ENCODE measurements at places on chromosomes 6 and 20.

GRCh38 chr6:160853946-160854345 lies 137.6 kb upstream of the MAP3K4 start:
- DNase-seq, result no peak

- no peak for DNase-seq
Observed at GRCh38 chr6:45310118-45310788, 17.9 kb upstream of the RUNX2 start.

DNA sequence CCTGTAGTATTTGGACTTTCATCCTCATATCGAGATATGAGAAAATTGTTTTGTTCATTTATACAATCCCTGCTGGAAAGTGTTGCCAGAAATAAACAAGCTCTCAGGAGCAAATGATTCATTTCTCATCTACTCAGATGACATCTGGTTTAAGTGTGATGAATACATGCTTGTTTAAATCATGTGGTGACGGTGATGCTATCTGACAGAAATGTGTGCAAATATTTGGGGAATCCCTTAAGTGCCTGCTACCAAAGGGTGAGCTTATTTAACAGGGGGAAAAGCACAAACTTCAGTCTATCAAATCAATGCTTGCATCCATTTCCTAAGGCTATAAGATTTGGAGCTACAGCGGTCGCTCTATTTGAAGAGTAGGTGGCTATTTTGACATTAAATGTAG lies 368.3 kb upstream of the SASH1 start:
- DNase-seq, result no peak

- DNase-seq, result no peak
Observed at GRCh38 chr20:55175081-55175480, 699.7 kb downstream of the DOK5 start.

DNA sequence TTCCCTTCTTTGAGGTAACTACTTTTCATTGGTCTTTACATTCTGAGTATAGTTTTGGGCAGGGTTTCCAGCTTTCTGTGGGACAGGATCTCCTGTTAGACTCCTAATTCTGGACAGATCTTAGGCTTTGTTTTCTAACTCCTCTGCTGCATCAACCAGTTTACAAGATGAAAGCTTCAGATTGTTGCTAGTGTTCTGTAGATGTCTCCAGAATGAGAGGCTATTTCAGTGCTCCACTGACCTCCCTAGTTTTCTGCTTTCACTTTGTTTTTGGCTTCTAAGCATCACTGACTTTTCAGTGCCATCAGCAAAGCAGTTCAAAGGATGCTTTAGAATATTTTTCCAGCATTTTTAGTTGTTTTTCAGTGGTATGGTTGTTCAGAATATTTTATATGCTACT lies 101.4 kb downstream of the LIN28B start:
- no peak for DNase-seq
